ENCODE measurements at places on chromosomes 2 and 18.

GRCh38 chr2:100470898-100471514 is 724 bp downstream of the NMS start:
- peak; percentile 66 for DNase-seq

DNA sequence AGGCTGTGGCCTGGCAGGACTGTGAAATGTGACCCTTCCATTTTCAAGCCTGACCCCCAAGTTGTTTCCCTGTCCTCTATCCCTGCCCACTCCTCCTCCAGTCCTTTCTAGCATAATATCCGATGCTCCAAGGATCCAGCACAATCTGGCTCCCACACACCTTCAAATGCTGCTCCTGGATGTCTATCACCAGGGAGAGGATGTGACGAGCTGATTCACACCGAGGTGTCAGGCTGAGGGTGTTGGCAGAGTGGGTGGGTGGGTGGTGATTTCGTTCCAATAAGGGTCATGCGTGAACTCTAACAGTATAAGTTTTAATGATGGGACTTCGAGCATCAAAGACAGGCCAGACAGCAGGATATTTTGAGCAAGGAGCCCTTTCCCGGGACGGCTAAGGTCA is 107.8 kb downstream of the CELF4 start:
- DNase-seq = no peak

GRCh38 chr18:6106091-6106685 is 210.9 kb upstream of the TMEM200C start:
- no peak for DNase-seq

- peak; percentile 69 for DNase-seq
Measured at GRCh38 chr2:102975996-102976975, 214.5 kb downstream of the TMEM182 start.

GRCh38 chr2:198385326-198385725 is 580.9 kb downstream of the PLCL1 start:
- no peak for DNase-seq

GRCh38 chr2:46697830-46698323 is 217.7 kb downstream of the MCFD2 start:
- DNase-seq = no peak

DNA sequence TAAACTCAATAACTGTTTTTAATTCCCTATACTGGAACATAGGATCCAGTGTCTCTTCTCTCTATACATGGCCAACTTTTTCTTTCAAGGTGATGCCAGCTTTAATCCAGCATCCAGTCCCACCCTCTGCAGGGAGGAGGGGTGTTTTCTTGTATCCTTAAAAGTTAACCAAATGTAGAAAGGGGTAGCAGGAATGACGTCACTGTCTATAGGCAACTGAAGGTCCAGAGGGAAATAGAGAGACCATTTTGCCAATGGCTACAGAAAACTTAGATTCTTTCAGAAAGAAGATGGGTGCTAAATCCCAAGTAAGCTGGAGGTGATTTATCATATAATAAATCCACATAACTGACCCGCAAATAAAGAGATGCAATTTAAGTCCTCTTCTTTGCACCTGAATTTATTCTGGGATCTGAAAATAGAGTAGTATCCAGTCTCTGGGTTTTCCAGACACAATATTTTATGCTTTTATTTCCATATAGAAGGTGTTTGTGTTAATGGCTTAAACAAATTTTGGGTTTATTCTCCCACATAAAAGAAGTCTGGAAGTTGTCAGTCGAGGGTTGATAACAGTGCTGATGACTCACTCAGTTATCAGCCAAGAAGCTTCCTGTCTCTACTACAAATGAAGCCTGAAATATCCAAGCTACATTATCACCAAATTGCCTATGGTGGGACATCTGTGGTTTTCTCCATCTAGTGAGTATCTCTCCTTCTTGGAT is 5.7 kb upstream of the DNER start:
- DNase-seq = no peak

DNA sequence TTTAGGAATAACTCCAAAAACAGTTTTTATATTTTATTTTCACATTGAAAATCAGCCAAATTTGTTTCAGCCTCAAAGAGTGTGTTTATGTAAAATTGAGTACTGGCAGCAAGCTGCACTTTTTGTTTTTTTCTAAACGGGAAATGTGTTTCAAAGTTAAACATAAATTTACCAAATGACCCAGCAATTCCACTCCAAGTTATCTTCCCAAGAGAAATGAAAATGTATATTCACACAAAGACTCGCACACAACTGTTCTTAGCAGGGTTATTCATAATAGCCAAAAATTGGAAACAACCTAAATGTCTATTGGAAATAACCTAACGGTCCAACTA is 9.3 kb downstream of the ALPK2 start:
- no peak for DNase-seq

DNA sequence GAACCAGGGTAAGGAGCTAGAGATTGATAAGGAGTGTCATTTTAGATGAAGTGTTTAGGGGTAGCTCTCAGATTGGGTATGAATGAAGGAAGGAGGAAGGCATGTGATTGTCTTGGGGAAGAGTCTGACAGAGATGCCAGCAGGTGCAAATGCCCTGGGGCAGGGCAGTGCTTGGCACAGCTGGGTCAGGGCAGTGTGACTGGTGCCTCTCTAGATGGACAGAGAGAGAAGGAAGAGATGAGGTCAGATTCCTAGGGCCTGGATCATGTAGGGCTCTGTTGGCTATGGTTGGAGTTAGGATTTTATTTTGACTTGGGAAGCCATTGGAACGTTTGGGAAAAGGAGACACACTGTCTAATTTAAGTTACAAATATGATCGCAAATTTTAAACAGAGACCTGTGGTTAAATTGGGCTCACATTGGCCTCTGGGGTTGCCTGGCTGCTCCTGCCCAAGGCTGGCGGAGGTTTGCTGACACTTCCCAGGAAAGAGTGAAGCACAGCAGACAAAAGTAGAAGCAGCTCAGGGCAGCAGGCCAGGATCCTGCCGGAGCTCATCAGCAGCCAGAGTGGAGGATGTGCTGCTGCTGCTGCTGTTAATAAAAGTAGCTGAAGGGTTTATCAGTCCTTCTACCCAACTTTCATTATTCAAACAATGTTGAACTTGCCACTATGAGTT is 32.7 kb upstream of the FHL2 start:
- no peak for DNase-seq

DNA sequence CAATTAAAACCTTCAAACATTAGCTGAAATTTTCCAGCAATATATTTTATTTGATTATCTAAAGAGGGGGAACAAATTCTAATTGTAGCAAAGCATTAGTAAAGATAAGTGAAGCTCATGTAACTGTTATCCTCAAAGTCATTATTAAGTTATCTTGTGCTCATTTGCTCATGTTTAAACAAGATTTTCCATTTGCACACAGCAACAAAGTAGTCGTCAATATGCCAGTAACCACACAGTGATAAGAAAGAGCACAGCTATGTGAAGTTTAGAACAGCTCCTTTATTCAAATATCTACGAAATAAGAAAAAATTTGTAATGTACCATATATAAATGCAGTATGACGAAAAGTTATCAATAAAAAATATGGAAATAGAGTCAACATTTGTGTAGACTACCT is 159.5 kb downstream of the ERBB4 start:
- no peak for DNase-seq

DNA sequence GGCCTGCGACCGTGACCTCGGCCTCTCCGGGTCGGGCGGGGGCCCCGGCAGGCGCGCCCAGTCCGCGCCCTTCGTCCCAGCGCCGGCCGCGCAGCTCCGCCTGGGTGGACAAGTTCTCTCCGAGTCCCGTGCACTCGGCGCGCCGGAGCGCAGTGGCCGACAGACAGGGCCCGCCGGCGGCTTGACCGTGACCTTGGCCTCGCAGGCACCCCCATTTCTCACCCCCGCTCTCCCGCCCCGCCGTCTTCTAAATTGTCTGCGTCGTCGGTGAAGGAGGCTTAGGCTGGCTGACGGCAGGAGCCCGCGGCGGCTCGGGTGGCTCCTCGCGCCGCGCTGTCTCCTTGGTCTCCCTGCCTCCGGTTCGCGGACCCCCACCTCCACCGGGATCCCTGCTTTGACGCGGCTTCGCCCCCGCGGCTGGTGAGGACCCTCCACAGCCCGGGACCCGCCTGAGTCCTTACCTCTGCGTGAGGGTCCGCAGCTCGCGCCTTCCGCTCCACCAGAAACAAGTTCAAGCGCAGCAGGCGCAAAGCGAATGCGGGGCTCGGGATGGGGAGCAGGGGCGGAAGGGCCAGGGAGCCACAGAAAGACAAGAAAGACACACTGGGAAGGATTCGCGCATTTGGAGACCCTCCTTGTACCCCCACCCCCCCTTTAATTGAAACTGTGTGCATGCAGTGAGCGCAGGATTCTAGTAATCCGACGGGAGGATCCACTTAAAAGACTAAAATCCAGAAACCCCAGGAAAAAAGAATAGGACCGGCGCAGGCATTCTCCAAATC is 4.0 kb downstream of the PTGR3 start:
- DNase-seq = no peak

GRCh38 chr2:105786231-105787230 is 41.8 kb downstream of the NCK2 start:
- DNase-seq = no peak

DNA sequence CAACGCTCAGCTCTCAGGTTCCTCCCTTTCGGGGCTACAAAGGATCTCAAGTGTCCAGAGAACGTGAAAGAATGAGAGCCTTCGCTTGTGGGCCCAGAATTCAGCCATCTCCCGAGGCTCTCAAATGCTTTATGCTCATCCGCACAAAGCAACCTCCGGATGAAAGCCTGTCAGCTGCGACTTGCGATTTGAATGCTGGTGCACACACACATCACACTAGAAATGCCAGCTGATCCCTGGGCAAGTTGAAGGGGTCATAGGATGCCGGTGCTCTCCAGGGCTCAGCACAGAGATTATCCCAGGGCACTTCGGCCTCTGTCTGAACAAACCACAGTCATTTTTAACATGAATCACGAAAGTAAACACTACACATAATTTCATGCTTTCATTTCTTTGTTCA is 141.8 kb upstream of the MYT1L start:
- DNase-seq = no peak

GRCh38 chr2:176781570-176782217 is 430.9 kb upstream of the HNRNPA3 start:
- no peak for DNase-seq

DNA sequence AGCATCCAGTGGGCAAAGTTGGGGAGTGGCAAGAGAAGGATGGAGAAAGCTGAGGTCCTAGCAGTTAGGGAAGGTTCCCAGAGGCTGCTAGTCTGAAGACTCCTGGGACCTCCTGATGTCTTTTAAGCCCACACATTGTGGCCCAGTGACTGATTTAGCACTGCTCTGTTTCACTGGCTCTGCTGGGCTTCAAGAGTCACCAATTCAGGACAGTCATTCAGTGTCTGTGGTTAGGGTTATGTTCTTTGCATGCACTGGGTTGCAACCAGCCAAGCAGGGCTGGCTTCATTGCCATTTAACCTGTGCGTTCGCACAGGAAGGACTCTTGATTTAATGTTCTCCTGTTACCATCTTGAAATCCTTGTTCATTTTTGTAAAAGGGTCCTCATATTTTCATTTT is 199.2 kb downstream of the ICOS start:
- no peak for DNase-seq

- DNase-seq = no peak
Measured at GRCh38 chr2:202945497-202945896, 33.4 kb downstream of the CARF start.

- peak; percentile 33 for DNase-seq
Measured at GRCh38 chr2:79876430-79876829, 363.6 kb downstream of the CTNNA2 start.

- DNase-seq = no peak
Measured at GRCh38 chr2:134199123-134199522, 54.7 kb upstream of the MGAT5 start.

- DNase-seq = no peak
Measured at GRCh38 chr2:113698892-113699447, 57.5 kb downstream of the SLC35F5 start.

DNA sequence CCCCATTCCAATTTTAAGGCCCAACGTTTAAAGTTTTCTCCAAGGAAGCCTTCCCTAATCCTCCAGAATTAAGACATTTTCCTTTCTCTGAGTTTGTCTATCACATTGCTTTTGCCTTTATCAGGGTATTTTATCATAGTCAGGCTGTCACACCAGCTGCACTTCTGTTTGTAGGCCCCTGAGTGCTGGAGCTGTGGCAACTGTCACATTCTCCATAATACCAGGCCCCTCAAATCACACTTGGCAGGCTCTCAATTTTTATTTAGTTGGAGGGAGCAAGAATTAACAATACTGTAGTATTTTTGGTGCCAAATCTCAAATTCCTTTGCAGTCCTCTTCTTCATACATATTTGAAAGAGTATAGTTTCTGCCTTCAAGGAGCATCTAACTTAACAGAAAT is 122.2 kb downstream of the FSHR start:
- DNase-seq = no peak

DNA sequence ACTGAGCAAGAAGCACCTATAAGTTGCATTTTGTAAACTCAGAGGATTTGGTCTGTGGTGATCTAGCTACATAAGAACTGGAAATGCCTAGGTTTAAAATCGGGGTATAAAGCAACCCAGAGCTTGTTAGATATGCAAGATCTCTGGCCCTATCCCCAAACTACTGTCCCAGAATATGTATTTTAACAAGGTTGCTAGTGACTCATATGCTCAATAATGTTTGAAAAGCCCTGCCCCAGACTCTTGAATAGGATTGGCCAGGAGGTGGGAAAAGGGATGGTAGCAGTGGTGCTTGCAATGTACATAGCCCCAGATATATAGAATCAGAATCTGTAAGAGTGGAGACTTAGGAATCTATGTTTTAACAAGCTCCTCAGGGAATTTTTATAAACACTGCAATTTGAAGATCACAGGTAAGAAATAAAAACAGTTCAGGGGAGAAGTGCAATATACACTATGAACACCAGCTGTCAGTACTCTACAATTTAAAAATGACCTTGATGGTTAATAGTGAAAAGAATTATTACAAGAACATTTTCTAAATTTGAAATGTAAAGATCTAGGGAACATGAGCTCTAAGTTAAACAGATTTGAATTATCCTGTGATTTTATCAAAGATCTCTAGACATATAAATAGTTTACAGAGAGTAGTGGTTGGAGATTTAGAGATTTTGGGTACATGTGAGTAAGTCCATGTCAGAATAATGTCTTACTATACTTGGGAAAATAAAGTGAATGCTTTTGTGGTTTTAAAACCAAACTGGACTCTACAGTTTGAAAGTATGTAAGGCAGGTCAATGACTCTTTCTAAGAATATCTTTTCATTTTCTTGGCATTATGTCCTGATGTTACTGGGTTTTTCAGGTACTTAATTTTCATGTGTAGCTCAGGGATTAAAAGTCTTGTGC is 7.7 kb upstream of the MMADHC start:
- DNase-seq = peak; percentile 17

DNA sequence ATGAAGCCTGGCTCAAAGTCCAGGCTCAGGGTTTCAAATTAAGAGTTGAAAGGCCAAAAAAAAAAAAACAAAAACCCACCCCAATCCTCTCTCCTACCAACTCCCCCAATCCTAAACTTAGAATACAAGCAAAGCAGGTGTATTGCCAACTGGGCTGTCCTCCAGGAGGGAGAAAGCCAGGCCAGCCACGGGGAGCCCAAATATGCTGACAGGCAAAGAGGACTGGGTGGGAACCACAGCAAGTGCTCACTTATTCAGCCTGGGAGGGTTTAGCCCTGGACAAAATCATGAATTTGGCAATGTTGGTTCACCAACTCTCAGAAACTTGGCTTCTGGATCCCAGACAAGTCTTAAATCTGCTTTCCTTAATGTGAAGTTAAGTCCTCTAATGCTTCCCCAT is 36.5 kb downstream of the GKN2 start:
- DNase-seq = no peak

GRCh38 chr2:70191244-70191735 is 471 bp upstream of the C2orf42 start:
- DNase-seq = no peak

GRCh38 chr18:23459530-23459921 is 6.4 kb downstream of the RIOK3 start:
- DNase-seq = no peak
